Glomerular endothelial cell (primary cell): ENCODE measurements at places on chromosomes 3 and 15. TPM values are rescaled to one million over a fixed set of nuclear protein-coding genes. Genes with fewer than 3 reads are reported as not detected.

The LRCH3 gene
- total RNA-seq, result 27.0 and 47.8 TPM in 2 replicates

The NMB gene
- 6.1 TPM in 2 replicates for total RNA-seq

The TIMMDC1 gene
- total RNA-seq, result 36.3 and 50.1 TPM in 2 replicates

The LAMB2 gene
- total RNA-seq, result 1,071 and 1,381 TPM in 2 replicates

The TGM5 gene
- total RNA-seq, result not detected in 2 replicates
